ENCODE measurements at places on chromosomes 5 and 9.

DNA sequence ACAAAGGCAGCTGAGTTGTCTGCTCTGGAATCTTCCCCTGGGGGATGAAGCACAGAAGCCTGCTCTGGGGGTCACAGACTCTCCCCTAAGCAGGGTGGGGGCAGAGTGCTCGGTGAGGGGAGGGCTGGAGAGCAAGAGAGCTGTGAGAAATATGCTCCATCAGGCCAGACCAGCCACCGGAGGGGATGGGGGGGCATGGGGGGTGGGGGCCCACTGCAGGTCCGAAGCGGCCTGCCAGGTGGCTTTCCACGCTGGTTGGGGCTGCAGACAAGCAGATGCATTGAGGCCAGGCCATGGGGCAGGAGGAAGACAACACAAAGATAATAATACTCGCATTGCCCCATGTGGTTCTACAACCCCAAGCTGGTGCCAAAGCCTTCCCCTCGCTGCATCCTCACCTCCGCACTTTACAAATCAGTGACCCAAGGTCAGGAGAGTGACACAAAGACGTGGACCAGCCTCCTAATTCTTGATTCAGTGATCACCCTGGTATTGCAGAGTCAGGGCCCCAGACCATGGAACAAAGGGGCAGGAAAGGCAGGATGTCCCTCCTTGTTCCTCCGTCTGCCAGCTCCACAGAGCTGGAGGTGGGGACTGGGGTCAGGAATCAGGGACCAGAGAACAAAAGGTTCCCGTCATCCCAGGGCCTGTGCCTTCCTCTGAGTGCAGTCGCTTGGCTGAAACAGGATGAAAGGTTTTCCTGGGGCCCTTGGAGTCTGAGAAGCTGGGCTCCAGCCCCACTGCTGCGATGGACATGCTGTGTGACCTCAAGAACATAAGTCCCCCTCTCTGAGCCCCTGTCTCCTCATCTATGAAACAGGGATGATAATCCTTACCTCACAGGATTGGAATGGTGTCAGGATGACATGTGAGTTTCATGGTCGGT is 37.2 kb upstream of the GABRP start:
- no peak for DNase-seq

DNA sequence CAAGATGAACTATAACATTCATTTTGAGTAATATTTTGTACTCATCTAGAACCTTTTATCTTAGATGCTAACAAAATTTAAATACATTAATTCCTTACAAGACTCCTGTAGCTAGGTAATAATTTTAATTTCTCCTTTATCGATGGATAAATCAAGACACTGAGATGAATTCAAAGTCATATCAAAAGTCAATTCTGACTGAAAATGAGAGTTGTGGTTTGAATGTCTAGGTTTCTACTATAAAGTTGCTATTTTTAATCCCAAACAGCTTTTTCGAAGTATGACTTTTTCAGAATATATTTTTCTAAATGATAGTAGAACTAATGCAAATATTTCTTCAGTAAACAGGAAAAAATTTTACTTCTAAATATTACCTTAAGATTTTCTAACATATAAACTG is 491.7 kb upstream of the FAM174A start:
- DNase-seq = no peak

DNA sequence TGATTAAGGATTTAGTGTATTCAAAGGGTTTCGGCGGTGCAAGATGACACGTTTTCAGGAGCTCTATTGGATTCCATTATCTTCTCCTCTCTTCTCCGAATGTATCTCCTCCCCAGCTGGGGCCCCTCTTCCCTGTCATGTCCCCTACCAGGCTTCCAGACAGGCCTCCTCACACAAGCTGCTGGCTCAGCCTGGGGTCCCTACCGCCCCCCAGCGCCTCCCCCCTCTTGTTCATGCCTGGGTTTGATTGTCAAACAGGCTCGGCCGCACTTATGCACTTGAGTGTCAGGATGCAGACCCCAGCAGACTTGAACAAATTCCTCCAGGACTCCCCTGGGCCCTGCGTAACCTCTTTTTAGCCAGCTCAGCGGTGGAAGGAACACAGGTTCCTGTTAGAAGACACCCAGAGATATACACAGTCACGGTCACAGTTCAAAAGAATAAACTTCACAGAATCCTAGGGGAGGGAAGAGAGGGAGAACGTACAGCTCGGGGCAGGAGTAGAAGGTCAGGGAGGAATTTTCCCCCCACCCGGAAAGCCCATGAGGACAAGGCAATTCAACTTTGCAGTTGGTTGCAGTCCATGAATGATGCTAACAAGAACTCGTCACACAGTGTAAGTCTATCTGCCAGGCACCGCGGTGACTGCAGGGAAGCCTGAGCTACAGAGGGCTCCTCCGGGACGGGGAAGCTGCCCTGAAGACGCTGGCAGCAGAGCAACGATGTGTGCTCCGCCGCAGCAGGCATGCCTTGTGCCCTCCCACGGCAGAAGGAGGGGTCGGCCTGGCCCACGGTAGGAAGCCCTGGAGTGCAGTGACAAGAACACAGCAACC is 560.0 kb downstream of the BNC2 start:
- no peak for DNase-seq

DNA sequence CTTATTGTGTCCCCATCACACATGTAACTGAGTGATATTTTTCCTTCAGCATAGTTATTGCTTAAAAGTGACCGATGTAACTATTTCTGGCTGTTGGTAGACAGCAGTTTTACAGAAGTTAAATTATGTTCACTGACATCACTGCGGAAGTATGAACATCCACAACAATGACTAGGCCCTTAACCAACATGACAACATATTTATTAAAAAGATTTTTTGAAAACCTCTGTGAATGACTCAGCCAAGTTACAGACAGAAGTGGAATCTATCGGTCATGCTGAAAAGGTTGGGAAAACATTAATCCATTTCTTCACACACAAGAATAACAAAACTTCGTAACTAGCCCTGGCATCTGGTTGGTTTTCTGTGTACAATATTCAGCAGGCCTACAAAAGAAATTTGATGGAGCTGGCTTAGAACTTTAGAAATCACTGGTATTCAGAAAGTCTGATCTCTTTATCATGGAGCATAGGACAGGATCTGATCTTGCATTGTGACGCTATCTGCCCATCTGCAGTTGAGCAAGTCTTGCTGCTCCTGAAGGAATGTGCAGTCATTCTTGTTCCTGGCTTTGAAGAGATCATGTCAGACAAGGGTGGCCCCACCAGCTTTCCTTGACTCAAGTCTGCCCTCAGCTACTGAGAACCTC is 6.5 kb downstream of the GLIS3 start:
- DNase-seq = no peak

- no peak for DNase-seq
These were observed 40.5 kb downstream of the ANKDD1B start for GRCh38 chr5:75651575-75652238.

DNA sequence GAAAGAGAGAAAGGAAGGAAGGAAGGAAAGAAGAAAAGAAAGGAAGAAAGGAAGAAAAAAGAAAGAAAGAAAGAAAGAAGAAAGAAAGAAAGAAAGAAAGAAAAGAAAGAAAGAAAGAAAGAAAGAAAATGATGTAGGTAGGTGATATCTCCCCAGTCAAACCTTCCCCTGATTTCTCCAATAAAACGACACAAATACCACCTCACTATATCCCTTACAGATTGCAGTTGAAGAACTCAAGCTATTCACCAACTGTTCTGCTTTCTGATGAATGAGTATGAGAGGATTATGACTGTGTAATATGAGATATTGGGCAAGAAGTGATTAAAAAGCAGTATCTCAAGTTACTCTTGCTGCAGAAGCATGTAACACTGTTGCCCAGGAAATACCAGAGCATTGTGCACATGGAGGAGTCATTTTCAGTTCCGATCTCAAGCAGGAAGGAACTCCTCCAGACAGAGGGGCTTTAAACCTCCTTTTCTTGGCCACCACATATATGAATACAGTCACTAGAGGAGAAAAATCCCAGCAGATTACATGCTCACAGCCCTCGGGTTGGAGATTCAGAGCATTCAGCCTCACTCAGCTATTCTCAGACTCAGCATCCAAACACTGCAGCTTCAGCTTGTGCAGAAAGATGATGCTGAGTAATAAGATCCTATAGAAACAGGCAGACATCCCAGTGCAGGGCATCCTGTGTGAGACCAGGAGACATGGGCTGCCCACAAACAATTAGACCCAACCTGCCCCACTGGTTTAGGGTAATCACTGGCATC is 61.4 kb downstream of the UGCG start:
- DNase-seq = no peak

GRCh38 chr5:150230842-150231241 is 41.0 kb downstream of the SLC6A7 start:
- no peak for DNase-seq

DNA sequence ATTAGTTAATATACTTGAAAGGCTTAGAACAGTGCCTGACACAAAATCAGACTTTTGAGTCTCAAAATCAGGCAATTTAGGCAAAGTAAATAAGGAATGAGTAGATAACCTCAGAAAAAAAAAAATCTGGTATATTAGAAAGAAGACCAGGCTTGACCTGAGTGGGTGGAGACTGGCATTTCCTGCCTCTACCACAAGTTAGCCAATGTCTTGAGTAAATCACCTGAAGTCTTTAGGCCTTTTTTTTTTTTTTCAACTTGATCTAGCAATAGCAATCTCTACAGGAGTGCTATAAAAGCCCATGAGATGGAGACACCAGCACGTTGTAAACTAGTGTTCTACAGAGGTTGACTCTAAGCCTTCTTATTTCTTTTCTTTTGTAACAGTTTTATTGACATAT is 104.2 kb upstream of the RASEF start:
- no peak for DNase-seq

DNA sequence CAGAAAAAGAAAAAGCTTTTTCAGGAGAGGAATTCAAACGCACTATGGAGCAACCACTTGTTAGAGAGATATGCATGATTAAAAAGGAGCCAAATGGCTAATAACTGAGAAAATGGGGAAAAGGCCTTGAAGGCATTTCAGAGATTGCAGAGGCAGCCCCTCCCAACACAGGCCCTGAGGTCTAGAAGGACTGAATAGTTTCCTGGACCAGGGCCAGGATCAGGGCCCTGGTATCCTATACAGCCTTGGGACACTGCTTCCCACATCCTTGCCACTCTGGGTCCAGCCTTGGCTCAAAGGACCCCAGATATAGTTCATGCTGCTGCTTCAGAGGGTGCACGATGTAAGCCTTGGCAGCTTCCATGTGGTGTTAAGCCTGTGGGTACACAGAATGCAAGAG is 20.7 kb upstream of the FEM1C start:
- no peak for DNase-seq

- DNase-seq = no peak
These were observed 70.3 kb downstream of the COL27A1 start for GRCh38 chr9:114225561-114226212.

GRCh38 chr5:175654339-175654738 is 3.5 kb upstream of the HRH2 start:
- DNase-seq = no peak

DNA sequence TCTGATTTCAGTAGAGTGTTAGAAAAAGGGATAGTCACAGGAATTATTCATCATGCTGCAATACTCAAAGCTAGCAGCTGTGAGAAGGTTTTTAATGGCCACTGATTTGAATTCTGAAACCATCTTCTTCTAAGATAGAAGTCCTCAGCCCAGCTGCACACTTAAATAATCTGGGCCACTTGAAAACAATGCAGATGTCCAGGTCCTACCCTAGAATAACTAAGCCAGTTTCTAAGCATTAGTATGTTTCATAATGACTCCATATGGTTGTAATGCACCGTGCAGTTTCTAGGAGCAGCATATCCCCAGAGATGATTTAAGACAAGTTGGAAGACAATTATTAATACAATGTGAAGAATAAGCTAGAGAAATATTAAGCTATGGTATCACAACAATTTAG is 159.9 kb upstream of the FBXL17 start:
- DNase-seq = no peak

All from NCI-H1436 treated with DMSO at 0.1 percent for 48 hours (cell line).